Stimulated activated CD8-positive, alpha-beta memory T cell treated with anti-CD3 and anti-CD28 coated beads, Interleukin-15, amount 100 ng/mL, for 4 hours (primary cell): ENCODE measurements at places on chromosomes 7 and 10.

DNA sequence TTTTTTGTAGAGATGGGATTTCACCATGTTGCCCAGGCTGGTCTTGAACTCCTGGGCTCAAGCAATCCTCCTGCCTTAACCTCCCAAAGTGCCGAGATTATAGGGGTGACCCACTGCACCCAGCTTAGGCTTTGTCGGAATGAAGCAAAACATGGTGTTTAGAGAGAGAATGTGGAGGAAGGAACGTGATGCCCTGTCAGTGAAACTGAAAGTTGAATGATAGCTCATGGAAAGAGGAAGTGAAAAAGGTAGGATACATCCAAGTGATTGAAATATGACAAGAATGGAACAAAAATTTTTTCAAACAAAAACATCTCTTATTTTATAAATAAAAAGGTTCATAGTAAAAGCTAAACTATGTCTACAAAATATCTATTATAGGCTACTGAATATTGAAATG is 5.9 kb downstream of the AKAP9 start:
- DNase-seq: no peak

DNA sequence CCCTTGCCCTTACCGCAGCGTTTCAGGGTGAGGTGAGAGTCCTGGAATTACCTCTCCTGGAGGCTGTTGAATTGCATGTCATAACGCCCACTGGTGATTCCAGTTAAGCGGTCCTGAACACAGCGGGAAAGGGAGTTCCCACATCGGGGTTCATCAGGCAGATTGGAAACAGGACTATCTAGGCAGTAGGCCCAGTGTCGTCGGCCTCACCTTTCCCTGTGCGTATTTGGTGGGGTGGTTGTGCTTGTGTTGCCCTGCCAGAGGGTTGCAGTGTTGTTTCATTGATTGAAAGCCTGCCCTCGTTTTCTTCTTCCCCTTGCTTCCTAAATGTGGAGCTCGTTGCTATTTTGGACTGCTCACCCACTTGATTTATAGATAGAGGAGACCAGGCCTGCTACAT is 10.6 kb upstream of the SUN1 start:
- no peak for DNase-seq

DNA sequence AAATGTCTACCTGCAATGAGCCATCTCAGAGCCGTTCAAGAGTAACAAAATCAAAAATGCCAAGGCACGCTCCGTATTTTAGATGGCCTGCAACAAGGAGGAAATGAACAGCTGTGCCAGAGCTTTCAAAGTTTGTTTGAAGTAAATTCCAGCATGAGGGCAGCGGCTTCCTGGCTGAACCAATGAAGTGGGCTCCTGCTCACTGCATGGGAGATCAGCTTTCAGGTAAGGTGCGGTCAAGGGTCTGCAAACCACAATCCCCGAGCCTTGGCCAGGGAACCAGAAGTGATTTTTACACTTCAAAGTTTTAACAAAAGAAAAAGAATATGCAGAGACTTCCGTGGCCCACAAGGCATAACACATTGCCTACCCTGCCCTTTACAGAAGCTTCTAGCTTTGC is 120.6 kb downstream of the DIP2C start:
- DNase-seq: no peak

- no peak for DNase-seq
These were observed 63.8 kb upstream of the SMNDC1 start for GRCh38 chr10:110368556-110368955.

- no peak for DNase-seq
These were observed 91.4 kb downstream of the EEPD1 start for GRCh38 chr7:36244429-36244828.

DNA sequence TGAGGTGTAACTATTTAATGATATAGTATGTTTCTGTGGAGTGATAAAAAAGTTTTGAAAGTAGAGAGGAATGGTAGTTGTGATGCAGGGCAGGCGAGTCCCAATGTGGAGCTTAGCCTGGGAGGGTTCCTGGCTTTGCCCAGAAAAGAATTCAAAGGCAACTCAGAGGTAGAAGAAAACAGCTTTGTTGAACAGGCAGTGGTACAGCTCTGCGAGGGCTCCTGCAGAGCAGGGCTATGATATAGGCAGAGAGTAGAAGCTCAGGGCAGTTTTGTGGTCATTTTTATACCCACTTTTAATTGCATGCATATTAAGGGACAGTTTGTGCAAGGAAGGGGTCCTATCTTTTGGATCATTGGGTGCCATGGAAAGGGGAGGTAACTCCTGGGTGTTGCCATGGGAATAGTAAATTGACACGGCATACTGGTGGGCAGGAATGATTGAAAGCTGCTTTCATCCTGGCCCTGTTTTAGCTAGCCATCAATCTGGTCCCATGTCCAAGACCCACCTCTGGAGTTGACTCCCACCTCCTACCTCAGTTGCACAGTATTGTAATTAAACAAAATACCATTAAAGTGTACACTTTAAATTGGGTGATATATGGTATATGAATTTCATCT is 12.4 kb downstream of the CYP2C8 start:
- DNase-seq: no peak

- no peak for DNase-seq
These were observed 64.9 kb downstream of the CUL1 start for GRCh38 chr7:148763622-148764021.

- DNase-seq: no peak
These were observed 59.7 kb downstream of the IGF2BP3 start for GRCh38 chr7:23410446-23411183.

DNA sequence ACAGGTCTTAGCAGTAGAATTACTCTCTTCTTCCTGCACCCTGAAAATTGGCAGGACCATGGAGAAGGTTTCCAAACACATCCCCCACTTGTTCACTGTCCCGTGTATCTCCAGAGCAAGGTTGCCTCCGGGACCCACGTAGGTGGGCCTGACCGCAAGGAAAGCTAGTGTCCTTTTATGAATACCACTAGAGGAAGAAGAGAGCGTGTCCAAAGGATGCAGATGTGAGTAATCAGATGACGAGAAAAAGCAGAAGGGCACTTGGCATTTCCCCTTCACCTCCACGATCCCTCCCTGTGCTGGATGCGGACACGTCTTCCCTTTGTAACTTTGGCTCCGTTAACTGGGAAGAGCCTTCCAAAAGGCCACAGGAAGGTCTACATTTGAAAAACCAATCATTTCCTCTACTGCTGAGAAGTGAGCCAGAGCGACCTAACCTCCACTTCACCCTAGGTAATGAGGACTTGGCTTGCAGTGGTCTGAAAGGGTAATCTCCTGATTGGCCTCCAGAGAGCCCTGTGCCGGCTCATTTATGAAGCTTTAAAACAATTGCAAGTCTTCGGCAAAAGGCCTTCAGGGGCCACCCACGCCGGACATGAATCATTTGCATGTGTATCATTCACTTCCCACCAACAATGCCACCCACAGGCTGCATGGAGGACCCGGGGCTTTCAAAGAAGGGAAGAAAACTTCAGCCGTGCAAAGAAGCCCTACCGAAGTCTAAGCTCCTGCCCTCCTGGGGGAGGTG is 55.4 kb downstream of the LYZL1 start:
- no peak for DNase-seq

DNA sequence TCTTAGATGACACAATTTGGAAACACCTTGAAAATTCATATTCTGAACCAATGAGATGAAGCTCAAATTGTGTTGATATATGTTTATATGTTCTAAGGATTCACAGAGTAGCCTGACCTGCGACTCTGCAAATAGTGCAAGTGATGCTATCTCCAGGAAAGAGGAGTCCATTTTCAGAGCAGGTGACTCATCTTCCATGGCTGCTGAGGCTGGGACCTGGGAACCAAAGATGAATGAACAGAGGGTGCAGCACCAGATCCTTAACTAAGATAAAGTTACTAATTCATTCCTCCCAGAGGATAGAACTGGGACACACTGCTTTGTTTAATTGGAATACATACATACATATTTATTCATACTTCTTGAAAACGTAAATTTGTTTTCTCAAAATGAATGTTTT is 240.6 kb upstream of the SEMA3C start:
- no peak for DNase-seq

- DNase-seq: no peak
These were observed 342.3 kb upstream of the ADARB2 start for GRCh38 chr10:2079603-2080078.

DNA sequence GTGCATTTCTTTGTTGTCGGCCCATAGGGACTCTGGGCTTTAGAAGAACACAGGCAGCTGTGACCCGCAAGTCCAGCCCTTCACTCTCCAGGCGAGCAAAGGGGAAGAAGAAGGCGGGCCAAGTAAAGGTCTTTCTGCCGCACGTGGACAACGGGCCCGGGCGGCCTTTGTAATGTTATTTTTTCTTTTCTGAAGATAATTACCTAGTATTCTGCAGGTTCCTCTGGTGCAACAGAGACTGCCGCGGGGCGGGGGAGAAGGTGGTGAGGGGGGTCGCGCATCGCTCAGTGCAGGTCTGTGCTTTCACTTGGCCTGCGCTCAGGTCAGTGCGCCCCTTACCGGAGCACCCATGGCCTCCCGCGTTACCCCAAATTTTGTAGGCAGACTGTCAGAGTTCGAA is 7.1 kb upstream of the TBX20 start:
- DNase-seq: no peak

GRCh38 chr10:24908793-24909423 is 43.5 kb downstream of the PRTFDC1 start:
- no peak for DNase-seq

GRCh38 chr10:10644676-10645385 is 372.8 kb upstream of the CELF2 start:
- DNase-seq: no peak

- DNase-seq: no peak
These were observed 14.3 kb downstream of the IL15RA start for GRCh38 chr10:5963071-5963470.

- DNase-seq: no peak
These were observed 25.2 kb downstream of the VCL start for GRCh38 chr10:74022926-74023629.

DNA sequence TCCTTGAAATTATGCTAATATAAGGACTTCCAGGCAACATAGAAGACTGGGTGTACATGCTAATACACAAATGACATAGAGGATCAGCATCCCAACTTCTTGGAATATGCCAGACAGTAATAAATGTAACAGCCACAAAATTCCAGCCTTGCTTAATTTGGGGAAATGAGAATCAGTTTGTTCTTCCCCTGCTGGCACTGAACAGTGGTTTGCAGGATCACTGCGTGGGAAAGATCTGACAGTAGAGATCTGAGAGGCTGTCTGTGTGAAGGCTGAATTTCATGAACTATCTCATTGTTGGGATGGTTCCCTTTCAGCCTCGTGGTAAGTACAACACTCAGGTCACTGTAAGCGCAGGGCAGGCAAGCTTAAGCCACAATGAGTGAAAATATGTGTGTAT is 1078.0 kb downstream of the LRMDA start:
- DNase-seq: no peak

DNA sequence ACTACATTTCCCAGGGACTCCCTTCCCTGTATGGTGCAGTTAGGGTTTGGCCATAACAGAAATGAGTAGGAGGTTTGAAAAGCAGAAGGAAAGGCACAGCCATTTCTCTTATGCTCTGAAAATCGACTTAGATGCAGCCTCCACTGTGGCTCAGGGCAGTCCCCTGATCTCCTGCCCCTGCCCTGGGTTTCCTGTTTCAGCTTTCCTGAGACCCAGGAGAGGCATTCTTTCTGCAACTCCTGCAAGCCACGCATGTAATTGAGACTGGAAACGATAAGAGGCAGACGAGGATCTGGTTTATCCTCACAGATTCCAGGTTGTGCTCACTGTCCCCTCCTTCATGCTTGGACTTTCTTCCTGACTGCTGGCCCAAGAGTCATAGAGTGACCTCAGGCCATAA is 461.2 kb upstream of the VSTM2A start:
- DNase-seq: no peak

DNA sequence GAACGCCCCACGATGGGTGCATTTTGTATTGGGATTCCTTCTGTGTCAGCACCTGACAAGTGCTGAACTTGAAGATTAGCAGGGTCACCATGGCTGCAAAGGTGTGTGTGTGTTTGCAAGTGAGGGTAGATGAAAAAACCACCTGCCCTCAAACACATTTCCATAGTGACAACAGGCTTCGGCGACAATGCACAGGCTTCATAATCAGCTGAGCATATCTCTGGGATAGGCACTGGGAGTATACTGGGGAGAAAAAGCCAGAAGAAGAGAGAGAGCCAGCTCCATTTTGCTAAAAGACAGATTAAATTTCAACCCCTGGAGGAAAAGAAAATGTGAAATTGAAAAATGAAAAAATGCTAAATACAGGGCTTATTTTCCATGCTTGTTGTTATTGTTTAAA is 656.1 kb downstream of the INHBA start:
- no peak for DNase-seq

DNA sequence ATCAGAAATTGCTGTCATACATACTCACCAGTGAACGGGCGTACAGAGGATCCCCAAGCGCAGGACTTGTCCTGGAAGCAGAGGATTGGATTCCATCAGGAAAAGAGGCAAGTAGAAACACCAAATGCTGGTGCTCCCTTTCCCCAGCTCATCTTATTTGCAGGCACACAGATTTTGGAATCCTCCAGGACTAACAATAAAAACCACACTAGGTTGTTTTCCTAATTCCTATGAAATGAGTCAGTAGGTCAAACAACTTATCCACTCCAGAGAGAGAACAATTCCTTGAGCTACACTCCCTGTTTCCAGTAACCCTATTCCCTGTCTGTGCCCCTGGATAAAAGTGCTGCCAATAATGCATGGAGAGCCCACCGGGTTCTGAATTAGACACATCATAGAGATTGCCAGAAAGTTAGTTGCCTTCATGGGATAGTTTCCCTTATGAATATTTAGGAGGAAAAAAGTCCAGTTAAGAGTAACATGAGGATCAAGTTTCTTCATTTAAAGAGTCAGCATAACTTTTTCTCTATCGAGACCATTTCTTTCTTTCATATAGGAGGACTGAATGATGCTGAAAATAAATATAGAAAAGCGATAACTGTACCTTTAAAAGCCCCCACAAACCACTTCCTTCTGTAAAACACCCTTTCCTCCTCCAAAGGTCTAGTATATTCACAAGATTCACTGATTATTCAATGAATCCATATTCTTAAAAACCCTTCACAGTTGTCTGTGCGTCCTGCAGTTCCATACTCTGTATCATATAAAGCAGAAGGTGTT is 178.3 kb upstream of the KLF14 start:
- no peak for DNase-seq

DNA sequence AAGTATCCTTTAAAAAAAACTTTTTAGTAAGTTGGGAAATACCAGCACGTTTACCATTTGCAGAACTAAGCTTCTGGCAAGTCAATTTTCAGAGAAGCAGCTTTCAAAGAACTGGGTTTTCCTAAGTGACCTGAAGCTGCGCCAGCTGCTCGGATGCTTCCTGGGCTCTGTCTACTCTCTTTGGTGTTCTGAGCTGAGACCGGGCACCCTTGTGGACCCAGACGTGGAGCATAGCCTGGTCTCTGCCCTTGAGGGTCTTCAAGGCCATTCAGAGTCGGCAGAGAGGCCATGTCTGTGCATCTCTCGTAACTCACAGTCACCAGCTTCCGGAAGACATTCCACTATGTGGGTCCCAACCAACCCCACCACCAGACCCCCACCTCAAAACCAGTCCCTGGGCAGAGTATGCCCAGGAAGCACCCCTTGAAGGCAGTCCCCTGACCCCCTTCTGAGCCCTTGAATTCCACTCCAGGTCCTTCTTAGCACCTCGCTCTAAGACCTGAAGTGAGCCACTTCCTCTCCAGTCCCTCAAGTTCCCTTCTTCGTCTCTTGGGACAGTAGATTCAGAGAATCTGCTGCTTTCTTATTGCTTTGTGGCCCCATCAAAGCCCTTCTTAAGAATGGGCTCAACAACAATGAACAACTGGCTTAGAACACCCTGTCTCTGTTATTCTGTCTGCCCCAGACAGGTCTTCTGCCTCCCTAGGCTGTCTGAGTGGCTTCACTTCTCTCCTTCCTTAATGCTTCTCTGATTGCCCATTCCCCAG is 8.5 kb downstream of the CALML5 start:
- DNase-seq: no peak

GRCh38 chr10:13904064-13904463 is 317.3 kb downstream of the PRPF18 start:
- no peak for DNase-seq

GRCh38 chr7:43735403-43735801 is 6.1 kb upstream of the COA1 start:
- no peak for DNase-seq
